ENCODE measurements at places on chromosomes 4 and X.

DNA sequence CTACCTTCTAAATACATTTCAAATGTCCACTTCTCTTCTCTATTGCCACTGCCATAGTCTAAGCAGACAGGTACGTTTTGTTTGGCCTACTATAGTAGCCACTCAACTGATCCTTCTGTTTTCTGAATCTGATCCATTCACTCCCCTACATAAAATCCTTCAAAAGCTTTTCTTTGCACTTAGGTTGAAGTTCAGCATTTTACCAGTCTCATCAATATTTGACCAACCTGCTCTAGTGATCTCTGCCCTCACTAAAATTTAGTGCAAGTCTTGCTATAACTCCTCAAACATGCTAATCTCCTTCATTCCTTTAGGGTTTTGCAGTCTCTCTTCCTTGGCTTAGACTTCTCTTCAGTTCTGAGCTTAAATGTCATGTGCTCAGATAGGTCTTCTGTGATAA, 33.4 kb downstream of the EGF start:
- DNase-seq = no peak

DNA sequence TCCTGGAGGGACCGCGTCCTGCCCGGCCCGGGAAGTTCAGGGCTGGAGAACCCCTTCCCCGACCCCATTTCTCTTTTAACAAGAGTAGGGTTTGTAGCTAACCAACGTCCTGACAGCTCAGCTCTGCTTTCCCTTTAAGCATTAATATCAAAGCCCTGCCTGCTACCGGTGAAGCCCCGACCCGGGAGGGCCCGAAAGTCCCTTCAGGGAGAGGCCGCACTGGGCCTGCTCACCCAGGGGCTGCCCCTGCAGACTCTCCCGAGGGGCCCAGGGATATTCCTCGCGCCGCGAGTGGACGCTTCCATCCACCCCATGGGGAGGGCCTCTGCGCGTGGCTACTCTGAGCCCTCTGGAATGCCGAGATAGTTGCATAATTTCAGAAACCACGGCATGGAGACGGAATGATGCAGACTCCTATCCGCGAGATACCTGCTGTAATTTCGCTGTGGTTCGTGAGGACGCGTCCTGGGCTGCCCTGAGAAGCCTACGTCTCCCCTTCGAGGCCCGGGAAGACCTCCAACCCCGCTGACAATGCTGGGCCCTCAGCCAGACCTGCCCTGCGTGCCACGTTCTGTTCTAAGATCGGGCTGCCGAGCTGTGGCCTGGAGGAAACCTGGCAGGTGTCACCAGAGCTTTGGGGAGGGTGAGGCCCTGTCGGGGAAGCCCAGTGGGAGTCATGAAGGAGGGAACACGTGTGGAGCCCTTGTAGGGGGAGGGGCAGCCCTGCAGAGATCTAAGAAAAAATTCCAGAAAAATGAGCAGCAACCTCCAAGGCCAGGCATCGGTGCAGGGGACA, 999 bp upstream of the CTBP1 start:
- peak; percentile 31 for DNase-seq

GRCh38 chr4:10031668-10032590, 10.6 kb upstream of the SLC2A9 start:
- no peak for DNase-seq

- DNase-seq = peak; percentile 59
These were observed 877 bp downstream of the GPRASP1 start for GRCh38 chrX:102652031-102652688.

DNA sequence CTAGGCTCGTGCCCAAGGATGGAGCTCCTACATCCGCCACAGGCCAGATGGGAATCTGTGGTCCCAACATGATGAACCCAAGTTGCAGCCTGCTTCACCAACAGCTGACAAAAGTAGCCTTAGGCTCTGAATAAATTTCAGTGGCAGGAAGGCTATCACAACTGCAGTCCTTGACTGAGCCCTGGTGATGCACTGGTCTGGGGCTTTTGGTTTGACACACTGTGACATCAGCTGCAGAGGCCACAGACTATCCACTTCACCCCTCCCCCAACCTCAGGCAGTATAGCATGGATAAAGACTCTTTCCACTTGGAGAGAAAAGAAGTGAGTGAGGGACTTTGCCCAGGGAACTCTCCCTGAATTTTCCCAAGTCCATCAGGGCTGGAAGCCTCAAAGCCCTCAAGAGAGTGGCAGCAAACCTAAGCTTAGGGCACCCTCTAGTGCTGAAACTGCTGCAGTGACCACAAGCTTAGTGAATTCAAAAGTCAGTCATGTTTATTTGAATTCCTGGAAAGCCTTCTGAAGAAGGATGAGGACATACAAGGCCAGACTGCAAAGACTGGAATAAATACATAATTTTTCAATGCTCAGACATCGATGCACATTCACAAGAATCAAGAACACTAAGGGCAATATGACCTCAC, 135.0 kb upstream of the TENT5D start:
- DNase-seq = no peak

DNA sequence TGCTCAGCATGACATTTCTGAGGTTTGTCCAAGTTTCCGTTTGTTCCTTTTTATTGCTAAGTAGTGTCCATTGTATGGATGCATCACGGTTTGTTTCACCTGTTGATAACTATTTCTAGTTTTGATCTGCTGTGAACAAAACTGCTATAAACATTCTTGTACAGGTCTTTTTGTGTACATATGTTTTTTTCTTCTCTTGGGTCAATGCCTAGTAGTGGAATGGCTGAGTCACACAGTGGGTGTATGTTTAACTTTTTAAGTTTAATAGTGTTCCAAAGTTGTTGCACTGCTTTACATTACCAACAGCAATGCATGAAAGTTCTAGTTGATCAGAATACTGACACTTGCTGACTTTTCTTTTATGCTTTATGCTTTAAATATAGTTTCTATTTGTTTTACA, 76.7 kb downstream of the MAOB start:
- DNase-seq = no peak

GRCh38 chr4:69759189-69759604, 1.2 kb downstream of the SULT1B1 start:
- DNase-seq = no peak

DNA sequence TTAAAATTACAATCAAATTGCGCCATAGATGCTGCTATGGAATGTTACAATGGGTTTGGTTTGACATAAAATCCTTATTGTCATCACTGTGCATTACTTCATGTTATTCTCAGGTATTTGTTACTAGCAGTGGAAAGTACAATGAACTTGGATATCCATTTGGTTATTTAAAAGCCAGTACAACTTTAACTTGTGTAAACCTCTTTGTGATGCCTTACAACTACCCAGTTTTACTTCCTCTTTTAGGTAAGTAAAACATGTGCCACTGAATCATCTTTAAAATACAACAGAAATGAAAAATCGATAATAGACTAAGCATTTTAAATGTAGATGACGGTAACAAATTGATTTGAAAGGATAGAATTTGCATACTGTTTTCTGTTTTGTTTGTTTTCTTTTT, 35.6 kb downstream of the INTS6L start:
- no peak for DNase-seq

DNA sequence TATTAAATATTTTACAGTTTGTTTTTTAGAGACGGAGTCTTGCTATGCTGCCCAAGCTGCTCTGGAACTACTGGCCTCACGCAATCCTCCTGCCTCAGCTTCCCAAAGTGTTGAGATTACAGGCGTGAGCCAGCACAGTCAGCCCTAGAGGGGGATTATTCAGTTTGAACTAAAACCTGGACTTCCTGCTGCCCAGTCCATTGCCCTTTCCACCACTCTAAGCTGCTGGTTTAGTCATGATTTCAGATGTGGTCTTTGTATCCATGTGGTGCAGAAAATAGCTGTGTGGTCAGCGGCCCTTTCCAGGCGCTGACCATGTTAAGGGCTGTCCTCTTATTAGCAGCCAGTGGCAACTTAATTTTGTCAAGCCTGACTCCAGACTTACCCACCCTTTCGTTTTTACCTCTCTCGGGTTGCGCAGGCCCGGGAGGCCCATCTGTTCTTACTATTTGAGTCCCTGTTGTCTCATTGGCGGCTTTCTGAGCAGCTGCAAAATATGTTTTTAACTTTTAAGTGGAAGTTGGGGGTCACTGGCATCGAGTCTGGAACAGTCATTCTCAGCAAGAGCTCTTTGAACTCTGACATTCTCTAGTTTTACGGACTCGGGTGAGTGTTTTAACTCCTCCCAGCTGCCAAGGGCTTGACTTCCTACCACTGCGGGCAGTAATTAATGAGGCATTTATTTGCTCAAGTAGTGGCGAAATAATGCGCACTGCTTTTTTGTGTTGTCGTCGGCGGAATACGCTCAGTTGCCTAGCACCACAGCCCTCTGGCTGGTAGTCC, 773 bp upstream of the VMA21 start:
- DNase-seq = peak; percentile 13

DNA sequence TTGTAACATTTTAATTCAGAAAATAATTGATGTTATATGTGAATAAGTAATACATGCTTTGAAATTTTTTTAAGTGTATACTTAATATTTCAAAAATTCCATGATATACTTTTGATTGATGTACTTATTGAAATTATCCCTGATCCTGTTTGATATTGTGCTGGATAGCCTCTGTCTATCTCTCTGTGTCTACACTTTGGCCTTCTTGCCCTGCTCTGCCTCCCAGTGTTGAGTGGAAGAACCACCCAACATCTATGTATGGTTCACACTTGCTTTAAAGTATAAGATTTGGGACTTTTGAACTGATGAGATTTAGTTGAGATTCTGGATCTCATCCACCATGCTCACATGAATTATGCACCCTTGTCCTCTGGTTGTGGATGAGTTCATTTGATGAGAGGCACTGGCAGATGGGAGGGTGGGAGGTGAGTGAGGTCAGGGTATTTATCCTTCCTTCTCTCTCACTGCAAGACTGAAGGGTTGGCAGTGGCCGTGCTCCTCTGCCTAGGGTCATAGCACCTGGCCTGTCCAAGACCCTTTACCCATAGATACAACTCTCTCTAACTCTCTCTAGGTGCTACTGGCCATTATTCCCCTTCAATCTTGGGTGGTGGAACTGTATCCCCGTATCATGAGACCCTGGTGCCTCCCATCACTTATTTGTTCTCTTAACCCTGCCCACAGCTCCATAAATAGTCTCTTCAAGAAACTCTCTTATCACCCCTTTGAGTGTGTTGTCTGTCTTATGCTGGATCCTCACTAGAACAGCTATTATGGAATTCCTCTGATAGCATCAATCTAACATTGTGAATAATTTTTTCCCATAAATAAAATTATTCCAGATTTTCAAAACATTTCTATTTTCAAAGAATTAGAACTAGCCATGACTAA, 75.2 kb downstream of the CORIN start:
- no peak for DNase-seq

GRCh38 chr4:182048871-182049270, 194.3 kb upstream of the TENM3 start:
- DNase-seq = no peak

DNA sequence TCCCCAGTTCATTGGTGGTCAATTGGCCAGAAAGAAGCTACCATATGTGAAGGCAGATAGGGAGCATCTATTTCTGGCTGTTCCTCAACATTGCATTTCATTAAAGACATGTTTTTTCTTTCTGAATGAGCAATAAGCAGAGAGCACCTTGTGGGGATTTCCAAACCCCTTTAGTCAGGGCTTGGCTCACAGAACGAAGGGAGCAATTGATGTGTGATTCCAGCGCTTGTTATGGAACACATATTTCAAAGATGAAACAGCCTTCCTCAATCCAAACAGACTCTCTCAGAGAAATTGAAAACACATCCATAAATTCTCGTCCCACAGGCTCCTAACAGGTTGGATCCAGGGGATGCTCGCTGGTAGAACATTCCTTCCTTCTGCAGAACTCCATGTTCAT, 84.1 kb downstream of the CLCN4 start:
- DNase-seq = no peak

GRCh38 chr4:152539556-152540292, 3.8 kb upstream of the FBXW7 start:
- DNase-seq = no peak

DNA sequence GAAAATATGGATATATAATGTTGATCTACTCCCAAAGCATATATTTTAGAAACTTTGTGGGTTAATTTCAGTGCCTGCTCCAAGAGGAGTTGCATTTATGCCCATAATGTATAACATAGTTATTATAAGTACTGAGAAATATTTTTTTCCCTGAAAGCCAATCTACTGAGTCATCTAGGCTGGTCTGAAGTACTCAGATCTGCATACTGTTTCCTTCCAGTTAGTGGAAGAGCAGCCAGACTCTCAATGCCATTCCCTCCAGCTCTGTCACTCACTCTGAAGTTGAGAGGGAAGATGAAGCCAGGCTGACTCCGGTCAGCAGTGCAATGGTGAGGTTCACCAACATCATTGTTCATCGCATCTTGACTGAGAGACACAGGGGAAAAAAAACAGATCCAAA, 505.1 kb downstream of the PPARGC1A start:
- no peak for DNase-seq

- DNase-seq = peak; percentile 2
These were observed 57.2 kb upstream of the BEX4 start for GRCh38 chrX:103157496-103158316.

DNA sequence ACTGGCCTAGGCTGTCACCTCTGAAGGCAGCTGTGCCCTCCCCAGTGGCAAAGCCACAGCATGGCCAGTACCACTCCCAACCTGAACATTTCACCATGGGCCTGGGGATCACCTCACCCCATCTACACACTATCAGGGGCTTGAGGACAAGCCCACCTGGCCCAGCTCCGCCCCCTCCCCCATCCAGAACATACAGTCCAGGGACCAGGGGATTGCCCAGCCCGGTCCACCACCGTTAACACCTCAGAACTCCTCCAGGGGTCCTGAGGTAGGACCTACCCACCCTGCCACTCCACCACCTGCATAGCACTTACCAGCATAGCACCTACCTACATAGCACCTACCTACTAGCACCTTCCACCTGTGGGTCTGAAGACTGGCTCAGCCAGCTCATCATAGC, 179.8 kb downstream of the EDA start:
- DNase-seq = no peak

- DNase-seq = no peak
These were observed 2143.5 kb upstream of the AGA start for GRCh38 chr4:179585761-179586160.

DNA sequence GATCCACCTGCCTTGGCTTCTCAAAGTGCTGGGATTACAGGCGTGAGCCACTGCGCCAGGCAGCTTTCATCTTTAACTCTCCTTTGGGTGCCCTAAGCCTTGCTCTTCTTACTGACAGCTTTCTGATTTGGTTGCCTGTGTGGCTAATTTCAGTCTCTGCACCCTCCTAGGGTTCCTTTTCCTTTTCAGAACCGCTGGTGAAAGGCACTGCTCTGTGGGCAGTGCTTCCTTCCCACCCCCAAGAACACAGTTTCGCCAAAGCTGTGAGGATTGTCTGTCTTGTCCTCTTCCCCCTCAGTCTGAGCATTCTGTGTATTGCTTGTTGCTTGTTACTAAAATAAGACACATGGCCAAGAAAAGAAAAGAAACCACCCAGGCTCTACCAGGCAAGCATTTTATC, 101.4 kb upstream of the FRMPD3 start:
- no peak for DNase-seq

DNA sequence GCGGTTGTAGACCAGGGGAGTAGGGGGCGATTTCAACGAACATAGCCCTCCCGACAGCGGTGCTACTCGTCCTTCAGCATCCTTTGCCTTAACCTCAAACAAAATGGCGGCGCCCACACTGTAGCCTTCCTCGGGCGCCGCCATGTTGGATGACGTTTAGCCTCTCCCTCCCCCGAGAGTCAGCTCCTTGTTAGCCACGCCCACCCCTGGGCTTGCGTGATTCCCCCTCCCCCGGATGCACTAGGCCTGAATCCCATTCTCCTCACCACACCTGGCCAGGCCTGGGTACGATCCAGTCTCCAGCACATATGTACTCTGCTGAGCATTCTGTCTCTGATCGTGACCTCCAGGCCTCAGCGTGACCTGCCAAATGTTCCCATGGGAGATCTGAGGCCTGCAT, 49.0 kb upstream of the ZNF157 start:
- no peak for DNase-seq

All from CD4-positive, alpha-beta T cell treated with Interleukin-6 at 100 ng/mL for 8 hours (primary cell).